ENCODE measurements at places on chromosomes 11 and 22.

- DNase-seq: no peak
Observed at GRCh38 chr11:19374151-19374569, 133.4 kb upstream of the E2F8 start.

DNA sequence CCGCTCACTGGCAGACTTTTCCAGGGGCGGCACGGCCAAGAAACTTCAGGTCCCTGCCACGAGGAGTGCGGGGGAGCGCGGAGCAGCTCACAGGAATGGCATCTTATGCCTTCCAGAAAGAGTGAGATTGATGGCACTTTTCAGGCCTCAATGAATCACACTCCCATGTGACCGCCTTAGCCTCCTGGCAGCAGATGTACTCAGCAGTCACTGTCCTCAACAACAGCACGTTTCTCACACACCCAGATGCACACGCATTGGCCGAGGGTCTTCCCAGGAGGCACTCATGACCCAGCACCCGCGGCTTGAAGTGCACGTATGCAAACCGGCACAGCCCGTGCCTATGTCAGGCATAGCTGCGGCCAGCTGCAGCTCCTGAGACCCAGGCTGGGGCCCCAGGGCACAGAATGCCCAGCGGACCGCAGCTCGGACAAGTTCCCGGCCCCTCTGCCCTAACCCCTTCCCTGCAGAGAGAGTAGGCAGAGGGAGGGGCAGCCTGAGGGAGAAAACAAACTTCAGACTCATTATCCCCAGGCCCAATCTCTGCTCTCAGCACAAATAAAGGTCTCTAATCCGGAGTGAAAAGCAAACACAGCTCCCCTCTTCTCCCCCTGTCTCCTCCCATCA is 48.3 kb downstream of the RPUSD4 start:
- DNase-seq: no peak

DNA sequence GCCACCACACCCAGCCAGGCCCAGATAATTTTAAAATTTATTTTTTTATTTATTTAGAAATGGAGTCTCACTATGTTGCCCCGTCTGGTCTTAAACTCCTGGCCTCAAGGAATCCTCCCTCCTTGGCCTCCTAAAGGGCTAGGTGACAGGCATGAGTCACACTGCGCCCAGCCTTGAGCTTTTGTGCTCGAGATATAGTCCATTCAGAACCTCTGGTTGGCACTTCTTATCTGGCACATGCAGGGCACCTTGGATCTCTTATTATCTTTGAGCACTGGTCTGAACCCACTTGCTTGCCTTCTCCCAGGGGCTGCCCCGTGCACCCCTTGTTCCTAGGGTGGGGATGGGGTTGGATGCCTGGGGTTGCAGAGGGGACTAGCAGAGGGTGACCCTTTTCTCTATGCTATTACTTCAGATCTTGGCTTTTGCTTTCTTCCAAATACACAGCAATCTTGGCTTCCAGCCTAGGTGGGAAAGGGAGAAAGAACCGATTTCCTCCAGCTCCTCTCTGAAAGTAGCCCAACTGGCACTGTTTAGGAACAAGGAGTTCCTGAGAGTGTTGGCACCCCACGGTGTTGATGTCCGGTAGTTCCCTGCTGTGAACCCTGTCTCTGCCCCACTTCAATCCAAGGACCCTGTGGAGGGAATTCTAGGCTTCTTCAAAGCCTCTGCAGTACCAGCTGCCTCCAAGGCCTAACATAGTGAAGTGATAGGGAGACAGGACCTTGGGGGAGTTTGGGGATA is 1.3 kb upstream of the SLC3A2 start:
- no peak for DNase-seq

DNA sequence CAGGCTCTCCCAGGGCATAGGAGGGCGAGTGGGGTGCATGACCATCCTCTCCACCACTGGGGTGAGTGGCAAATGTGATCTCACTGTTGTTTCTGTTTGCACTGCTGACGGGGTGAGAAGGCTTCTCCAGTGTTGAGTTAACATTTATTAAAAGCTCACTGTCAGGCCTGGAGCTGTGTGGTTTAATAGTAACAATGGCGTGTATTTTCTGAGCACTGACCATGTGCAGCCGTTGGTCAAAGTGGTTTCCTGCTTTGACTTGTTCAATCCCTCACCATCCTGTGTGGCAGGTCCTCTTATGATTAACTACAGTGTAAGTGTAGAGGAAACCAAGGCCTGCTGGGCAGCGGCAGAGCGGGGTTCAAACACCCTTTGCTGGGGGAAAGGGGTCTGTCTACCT is 4.4 kb downstream of the A4GALT start:
- DNase-seq: no peak

DNA sequence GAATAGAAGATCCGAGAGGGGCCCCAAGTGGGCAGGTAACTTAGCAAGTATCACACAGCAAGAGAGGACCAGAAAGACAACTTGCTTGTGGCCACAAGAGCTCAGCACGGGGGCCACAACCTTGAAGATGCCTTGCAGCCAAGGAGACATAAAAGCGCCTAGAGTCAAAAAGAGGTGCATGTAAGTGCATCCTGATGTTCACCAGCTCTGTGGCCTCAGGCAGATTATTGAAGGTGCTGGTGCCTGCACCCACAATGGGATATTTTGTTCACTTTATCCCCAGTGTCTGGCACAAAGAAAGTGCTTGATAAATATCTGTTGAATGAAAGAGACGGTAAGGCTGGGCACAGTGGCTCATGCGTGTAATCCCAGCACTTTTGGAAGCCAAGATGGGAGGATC is 106.0 kb upstream of the ASPHD2 start:
- no peak for DNase-seq

DNA sequence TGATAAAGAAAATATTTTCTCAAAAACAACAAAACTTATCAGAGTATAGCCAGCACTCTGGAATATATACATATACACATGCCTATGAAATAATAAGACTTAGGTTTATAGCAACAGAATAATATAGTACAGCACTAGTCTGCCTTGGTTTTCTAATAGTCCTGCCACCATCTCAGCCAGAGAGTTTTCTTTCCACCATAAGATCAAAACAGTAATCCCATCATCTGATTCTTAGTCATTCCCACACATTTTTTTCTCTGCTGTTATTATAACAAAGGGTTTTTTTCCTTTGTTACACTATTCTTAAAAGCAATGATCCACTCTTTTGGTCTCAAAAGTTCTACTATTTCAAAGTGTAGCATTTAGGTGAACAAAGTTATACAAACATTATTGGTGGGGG is 15.1 kb downstream of the MTMR2 start:
- no peak for DNase-seq

GRCh38 chr11:126512251-126512650 is 156.8 kb downstream of the ST3GAL4 start:
- no peak for DNase-seq

- DNase-seq: peak; percentile 67
Observed at GRCh38 chr11:60974726-60975125, 3.2 kb downstream of the CD6 start.

All from activated CD4-positive, alpha-beta T cell treated with anti-CD3 and anti-CD28 coated beads for 48 hours (primary cell).